Breast epithelium (tissue), 4 donors: ENCODE measurements at places on chromosomes 4 and X.

- no peak for DNase-seq
These were observed 58.3 kb downstream of the MID1IP1 start for GRCh38 chrX:38859602-38860001.

GRCh38 chr4:111400741-111401140 lies 744.5 kb upstream of the FAM241A start:
- DNase-seq = no peak

DNA sequence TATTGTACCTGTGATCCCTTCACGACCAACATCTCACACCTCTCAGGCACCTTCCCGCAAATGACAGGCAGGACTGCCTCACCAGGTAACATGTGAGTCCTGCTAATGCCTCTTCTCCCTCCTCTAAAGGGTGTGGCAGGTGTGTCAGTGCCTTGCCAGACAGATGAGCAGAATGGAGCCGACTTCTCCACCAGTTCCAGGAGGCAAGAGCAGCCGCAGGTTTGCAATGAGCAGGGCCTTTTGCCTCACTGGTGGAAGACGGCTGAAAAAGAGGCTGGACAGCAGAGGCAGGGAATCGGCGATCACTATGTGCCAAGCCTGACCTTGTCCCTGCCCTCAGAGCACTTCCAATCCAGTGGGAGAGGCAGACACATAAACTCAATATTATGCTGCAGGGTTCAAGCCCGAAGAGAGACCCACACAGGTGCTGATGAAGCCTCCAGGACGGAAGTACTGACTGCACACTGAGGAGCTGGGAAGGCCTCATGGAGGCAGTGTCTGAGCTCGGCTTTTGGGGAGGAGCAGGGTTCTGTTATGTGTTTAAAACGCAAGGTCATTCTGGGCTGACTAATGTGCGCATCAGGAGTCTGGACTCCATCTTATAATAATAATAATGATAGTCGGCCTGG lies 57.9 kb downstream of the C4orf50 start:
- no peak for DNase-seq

- DNase-seq = no peak
These were observed 51.3 kb downstream of the RUFY3 start for GRCh38 chr4:70772929-70773555.

GRCh38 chr4:110087070-110087708 lies 111.2 kb downstream of the ELOVL6 start:
- DNase-seq = no peak

- DNase-seq = no peak
These were observed 10.3 kb upstream of the VSIG4 start for GRCh38 chrX:66050140-66050569.

DNA sequence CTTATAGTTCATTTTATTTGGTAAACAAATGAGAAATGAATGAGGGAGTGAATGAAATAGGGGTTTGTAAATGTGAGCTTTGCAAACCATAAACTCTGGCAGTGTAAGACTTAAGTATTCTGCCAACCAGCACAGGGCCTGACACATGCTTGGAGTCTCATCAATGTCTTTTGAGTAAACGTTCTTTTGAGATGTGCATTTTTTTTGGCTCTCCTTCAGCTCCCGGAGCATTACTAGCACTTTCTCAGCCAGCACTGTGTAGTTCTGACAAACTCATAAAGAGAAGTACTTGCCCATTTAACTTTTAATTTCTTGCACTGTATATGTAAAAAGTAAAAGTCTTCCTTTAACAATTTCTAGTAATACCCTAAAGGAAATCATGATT lies 245.3 kb downstream of the HS3ST1 start:
- DNase-seq = no peak

DNA sequence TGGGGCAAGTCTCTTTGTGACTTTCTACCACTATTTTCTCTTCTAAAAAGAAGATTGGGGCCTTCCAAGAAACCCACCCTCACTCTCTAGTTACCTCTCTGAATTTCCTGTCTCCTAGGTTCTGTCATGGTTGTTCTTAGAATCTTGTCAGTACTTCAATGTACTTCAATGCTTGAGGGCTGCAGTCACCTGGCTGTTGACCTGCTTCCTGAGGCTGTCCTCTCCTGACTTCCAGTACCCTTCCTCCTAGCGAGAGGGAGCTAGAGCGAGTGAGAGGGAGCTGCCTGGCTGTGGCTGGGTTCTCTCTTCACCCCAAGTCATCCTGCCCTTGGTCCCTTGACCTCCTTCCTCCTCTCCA lies 17.7 kb downstream of the CD99L2 start:
- no peak for DNase-seq

- no peak for DNase-seq
These were observed 2.9 kb upstream of the FTSJ1 start for GRCh38 chrX:48472851-48473703.

GRCh38 chr4:142687547-142688275 lies 158.4 kb downstream of the INPP4B start:
- no peak for DNase-seq

- DNase-seq = no peak
These were observed 144.4 kb downstream of the GLRA2 start for GRCh38 chrX:14673764-14674163.

DNA sequence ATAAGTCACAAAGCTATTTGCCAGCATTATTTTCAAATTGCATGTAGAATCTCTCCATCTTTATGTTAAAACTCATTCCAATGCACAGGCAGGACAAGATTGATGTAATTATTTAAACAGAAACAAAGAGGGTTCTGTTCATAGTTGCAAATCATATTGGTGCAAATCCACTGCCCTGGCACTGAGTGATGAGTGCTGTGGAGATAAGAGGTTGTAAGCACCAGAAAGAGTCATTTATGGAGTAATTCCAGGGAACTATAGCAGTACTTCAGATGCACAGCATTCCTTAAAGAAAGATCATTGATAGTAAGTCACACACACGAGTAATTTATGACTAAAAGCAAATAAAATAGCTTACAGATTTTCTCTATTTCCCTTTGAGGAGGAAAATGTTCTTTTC lies 337.7 kb upstream of the CTSO start:
- DNase-seq = no peak
